ENCODE measurements at places on chromosomes 5 and 9. TPM values are rescaled to one million over a fixed set of nuclear protein-coding genes. Genes with fewer than 3 reads are reported as not detected.

PCSK5 gene
- 20.1 TPM for total RNA-seq

DNA sequence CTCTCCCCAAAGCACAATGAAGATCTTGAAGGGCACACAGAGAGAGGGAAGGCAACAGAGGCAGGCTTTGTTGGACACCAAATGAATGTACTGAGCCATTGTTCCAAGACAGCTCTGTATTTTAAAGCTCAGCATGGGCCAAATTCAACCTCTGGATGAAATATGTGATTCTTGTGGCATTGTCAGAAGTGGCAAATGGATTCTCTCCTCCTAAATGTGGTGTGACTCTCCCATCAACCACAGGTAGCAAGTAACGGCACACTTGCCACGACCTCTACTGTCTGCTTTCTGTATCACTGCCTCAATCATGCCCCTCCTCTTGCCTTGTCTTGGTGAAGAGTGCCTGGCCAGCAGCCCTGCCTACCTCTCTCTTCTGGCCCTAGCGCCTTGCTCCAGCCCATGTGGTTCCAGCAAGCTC, 6.1 kb upstream of the MOB3B start:
- ATAC-seq = no peak

- peak; percentile 46 for ATAC-seq
Measured at GRCh38 chr5:52870448-52870847, 82.7 kb downstream of the ITGA1 start.

DNA sequence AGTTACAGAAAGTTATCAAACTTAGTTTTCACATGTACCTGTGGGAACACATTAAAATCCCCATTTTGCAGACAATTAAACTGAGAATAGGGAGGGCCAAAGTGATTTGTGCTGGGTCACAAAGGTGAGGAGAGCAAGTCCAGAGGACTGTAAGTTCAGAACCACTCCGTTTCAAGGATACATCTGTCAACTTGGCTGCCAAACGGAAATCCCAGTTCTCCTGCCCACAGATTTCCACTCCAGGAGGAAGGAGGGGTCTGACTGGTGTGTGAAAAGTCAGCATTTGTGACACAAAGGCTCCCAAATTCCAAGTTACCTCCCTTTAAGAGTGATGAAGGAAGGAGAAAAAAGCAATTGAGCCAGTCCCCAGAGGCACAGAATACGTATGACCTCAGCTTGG, 42.3 kb downstream of the PRELID2 start:
- no peak for ATAC-seq

- ATAC-seq = no peak
Measured at GRCh38 chr9:3497401-3497800, 28.4 kb downstream of the RFX3 start.

GRCh38 chr5:74578356-74579044, 62.0 kb downstream of the ENC1 start:
- no peak for ATAC-seq

GRCh38 chr5:180640611-180640860, 8.9 kb downstream of the FLT4 start:
- peak; percentile 16 for ATAC-seq

ARAP3 gene
- total RNA-seq = 6.8 TPM
